IPS-NIHi11 (cell line): ENCODE measurements at places on chromosomes 4 and X.

GRCh38 chr4:140078366-140078765, 75.6 kb downstream of the MAML3 start:
- DNase-seq: peak; percentile 79

DNA sequence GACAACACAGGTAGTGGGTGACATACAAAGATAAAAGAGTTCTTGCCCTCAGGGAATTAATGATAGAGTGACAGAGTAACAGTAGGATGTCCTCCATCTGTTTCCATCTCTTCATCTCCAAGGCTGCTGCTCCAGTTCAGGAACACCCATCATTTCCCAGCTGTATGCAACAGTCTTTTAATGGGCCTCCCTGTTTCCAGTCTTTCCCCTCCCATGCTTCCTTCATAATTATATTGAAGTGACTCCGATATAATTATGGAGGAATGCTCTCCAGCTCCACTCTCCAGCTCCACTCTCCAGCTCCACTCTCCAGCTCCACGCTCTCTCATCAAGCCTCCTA, 65.3 kb upstream of the MSN start:
- DNase-seq: no peak

DNA sequence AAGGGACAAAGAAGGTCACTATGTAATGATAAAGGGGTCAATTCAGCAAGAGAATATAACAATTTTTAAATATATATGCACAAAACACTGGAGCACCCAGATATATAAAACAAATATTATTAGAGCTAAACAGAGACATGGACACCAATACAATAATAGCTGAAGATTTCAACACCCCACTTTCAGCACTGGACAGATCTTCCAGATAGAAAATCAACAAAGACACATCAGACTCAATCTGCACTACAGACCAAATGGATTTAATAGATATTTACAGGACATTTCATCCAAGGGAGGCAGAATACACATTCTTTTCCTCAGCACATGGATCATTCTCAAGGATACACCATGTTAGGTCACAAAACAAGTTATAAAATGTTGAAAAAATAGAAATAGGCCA, 111.4 kb downstream of the SOX3 start:
- no peak for DNase-seq

- no peak for DNase-seq
Measured at GRCh38 chr4:90375081-90375480, 247.9 kb downstream of the CCSER1 start.

DNA sequence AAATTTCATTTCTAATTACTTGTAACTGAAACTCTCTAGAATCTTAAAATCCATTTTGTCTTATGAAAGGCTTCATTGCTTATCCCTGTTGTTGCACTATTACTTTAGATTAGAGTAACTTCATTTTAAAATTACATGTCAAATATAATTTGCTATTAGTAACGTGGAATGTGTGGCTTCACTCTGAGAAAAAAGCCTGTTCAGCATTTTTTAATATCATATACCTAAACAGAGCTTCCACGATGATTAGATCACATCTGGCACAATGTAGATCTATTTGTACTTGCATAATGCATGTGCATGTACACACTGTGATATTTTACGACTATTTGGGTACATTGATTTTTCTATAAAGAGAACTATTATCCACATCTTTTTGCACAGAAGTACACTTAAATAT, 648.1 kb downstream of the RPA4 start:
- no peak for DNase-seq

DNA sequence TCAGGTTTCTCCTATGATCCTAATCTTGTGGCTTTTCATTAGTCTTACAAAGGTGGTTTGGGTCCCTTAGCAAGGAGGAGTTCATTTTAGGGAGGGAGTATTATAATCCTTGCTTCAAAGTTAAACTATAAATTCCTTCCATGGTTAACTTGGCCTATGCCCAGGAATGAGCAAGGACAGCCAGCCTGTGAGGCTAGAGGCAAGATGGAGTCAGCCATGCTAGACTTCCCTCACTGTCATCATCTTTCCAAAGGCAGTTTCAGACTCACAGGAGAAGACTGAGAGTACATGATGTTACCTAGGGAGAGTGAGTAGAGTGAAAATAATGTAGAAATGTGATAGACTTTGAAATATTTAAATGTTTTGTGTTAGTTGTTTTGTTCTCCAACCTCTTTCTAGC, 192.3 kb downstream of the GPAT3 start:
- DNase-seq: no peak

DNA sequence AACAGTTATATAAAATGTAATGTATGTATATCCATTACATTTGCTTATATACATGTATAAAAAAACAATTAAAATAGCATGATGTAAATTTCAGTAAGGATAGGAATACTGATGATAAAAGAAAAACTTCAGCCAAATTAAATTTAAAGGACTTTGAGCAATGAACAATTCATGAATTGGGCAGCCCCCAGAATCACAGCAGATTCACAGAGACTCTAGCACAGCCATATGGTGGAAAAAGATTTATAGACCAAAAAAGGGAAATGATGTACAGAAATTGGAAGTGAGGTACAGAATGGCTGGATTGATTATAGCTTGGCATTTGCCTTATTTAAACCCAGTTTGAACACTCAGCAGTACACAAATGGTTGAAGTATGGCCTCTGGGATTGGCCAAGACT, 34.7 kb upstream of the RAB40AL start:
- no peak for DNase-seq

DNA sequence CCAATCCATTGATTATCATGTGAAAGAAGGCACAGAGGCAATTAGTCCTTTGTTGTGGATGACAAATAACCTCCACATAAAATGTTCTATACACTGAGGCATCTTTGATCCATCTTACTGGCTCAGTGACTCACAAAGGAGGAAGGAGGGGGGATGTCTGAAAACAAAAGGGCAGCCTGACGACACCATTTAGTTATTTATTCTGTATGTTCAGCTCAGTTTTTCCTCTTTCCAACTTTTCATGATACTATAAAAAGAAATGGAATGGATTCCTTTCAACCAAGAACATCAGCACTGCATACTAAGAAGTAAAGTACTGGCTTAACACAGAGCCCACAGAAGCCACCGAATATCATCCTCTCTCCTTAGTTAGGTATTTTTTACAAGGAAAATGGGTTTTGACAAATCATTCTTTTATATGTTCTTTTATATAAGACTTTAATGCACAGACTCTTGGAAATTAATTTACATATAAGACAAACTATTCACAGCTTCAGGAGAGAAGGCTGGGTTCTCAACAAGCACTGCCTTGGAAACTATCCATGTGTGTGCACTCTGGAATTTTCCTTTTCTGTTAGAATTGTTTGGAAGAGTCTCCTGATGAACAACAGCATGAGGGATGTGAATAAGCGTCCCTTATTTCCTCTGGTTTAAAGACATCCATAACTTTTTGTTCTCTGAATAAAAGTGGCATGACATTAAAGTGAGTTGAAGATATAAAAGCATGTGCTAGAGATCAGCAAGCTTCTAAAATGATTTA, 135.6 kb downstream of the TSPAN5 start:
- no peak for DNase-seq

GRCh38 chr4:112938461-112939058, 110.9 kb upstream of the ANK2 start:
- DNase-seq: peak; percentile 43

- peak; percentile 62 for DNase-seq
Measured at GRCh38 chr4:87066403-87067123, 131.8 kb downstream of the AFF1 start.

- DNase-seq: no peak
Measured at GRCh38 chr4:152165846-152166245, 370.0 kb downstream of the FBXW7 start.

DNA sequence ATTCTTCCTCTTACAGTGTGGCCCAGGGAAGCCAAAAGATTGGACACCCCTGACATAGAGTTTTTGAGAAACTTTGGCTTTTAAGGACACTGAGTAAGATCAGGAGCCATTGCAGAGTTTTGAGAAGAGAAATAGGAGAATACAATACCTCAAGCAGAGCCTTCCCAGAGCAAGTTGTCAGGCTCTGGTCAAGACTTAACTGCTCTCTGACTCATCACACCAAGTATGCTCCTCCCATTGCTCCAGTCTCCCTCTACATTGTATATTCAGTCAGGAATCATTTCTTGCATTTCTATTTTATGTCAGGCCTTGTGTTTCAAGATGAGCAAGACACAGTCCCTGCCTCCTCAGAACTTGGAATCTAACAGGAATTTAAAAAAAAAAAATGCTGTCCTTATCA, 176.4 kb upstream of the FMR1 start:
- DNase-seq: no peak

DNA sequence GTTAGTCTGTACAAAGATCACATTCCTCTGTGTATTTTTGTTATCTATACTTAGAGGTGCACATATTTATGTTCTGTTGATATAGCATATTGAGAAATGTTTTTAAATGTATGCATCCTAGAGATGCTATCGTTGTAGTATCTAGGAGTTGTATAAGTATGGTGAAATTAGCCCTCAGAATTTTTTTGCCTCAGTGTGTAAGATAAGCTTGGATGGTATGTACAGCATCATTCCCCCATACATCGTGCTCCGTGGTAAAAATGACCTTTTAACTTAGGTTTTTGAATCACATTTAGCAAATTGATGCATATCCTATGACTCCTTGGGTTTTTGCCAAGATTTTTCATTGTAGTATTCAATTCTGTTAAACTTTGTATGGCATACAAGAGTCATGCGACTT, 113.5 kb downstream of the RPA4 start:
- no peak for DNase-seq

DNA sequence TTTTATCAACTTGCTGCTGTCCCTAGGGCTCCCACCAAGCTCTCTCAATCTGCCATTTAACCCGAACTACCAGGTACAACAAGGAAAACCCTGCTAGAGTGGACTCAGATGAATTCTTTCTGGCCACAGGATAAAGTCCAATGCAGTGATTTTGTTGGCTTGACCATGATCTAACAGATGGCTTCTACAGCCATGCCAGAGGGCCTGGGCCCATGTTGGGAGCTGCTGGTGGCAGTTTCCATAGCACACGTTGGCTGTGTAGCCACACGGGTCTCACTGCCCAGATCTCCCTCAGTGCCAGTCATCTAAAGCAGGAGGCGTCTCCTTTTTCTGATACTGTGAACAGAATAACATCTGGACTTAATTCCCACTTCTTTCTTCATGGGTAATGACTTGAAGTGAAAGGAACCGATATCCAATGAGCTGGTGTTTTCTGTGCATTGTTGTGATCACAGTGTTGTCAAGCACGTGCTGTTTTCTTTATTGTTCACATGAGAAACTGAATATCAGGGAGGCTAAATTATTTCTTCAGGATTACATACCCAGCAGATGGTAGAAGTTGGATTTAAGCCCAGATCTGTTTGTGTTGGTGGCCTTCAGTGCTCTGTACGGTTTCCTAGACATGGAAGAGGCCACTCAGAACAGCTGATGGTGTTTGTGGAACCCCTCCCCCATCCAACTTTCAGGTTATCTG, 85.2 kb upstream of the CLCN4 start:
- no peak for DNase-seq

DNA sequence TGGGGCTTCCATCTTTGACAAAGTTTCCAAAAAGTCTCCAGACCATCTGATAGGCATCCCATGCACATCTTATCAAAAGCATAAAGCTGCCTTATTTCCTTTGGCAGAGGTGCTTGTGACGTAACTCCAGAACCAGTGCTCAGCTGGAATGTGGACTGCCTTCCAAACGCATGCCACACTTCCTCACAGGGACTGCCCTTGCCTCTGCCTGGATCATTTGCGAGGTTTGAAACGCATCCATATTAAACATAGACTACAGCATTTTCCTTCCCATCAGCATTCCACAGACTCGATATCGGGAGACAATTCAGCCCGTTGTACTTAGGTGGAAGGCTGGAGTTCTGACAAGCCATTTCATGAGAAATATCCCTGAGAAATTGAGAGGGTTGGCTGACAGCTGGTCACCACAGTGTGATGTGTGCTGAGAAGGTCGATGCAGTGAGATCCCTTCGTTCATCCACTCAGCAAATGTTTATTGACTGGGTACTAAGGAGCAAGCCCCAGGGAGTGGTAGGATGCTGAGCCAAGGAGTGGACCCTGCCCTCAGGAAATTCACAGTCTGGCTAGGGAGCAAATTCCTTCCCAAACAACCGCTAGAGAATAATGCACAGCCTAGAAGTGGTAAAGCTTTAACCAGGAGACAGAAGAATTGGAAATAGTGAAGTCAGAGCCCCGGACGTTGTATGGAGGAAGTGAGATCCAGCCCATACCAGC, 376.0 kb downstream of the BCOR start:
- no peak for DNase-seq

DNA sequence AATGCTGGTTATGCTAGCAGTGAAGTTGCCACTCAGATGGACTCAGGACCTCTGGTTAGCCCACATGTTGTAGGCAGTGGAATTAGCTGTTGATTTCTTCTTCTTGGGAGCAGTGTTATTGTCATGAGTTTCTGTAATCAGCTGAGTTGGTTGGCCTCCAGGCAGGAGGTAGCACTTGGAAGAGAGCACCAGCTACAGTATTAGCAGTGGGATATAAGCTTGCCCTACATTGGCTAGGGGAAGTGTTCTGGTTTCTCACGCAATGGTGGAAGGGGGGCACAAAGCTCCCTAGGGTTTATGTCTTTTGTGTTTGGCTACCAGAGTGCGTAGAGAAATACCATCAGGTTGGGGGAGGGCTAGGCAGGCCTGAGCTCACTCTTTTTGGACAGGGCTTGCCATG, 34.0 kb upstream of the UCP1 start:
- no peak for DNase-seq

DNA sequence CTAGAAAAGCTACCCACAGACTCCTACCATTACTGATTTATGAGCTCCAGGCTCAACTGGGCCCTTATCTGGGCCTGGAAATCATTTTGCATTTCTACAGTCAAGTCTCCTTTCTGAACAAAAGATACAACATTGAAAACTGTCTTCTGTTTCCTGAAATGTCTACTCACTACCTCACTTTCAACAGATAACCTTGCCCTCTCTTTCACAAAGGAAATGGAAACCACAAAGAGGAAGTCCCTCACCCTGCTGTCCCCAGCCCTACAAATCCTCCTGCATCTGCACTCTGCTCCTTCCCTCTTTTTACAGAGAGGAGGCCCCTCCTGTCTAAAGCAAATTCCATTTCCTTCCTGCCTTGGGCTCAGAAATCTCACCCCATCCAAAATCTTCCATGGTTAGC, 24.8 kb upstream of the CYBB start:
- DNase-seq: no peak

DNA sequence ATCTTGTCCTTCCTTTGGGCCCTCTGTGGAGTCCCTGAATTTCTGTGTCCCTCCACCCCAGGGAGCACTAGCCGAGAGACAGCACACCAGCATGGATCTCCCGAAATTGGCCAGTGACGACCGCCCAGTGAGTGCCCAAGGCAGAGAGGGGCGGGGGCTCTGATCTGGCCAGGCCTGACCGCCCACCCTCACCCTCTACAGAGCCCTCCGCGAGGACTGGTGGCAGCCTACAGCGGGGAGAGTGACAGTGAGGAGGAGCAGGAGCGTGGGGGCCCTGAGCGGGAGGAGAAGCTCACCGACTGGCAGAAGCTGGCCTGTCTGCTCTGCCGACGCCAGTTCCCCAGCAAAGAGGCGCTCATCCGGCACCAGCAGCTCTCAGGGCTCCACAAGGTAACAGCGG, 8.4 kb upstream of the UBA1 start:
- no peak for DNase-seq

DNA sequence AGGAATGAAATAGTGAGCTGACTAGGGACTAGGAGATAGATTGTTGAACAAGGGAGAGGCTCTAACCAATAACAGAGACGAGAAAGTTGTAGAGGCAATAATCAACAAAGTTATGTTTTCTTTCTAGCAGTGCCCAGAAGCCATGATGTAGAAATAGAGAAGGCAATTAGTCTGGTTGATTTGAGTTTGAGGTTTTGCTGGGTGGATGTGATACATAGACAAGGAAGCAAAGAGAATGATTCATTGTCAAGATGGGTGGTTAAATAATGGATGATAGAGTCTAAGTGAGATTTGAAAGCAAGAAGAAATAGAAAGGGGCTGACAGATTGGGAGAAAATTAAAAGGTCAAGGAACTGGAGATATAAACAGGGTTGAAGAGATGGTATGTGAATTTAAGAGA, 11.2 kb downstream of the RBM41 start:
- no peak for DNase-seq
